Astrocyte (in vitro differentiated cells and primary cell): ENCODE measurements at places on chromosomes 6 and 20. TPM values are rescaled to one million over a fixed set of nuclear protein-coding genes. Genes with fewer than 3 reads are reported as not detected.

GRCh38 chr6:40817369-40817768, 221.7 kb downstream of the UNC5CL start:
- DNase-seq, result no peak

Gene DXO
- 12.6 and 15.6 TPM in 2 replicates for total RNA-seq

Gene CRYBG1
- total RNA-seq, result 0.64 and 1.4 TPM in 2 replicates

Gene THEMIS
- 0.07 TPM in 1 of 2 replicates, not detected in the other for total RNA-seq

Gene GNAS-AS1
- 2.8 and 3.8 TPM in 2 replicates for total RNA-seq

- DNase-seq, result no peak
Measured at GRCh38 chr6:159169193-159169555, at the start of gene FNDC1. Gene FNDC1, plus strand, starts transcription at chr6:159169400. Its CDS starts 197 bp downstream, at chr6:159169597.

Gene TP53TG5
- total RNA-seq, result not detected in 2 replicates

Gene RBCK1
- total RNA-seq, result 124 and 138 TPM in 2 replicates

DNA sequence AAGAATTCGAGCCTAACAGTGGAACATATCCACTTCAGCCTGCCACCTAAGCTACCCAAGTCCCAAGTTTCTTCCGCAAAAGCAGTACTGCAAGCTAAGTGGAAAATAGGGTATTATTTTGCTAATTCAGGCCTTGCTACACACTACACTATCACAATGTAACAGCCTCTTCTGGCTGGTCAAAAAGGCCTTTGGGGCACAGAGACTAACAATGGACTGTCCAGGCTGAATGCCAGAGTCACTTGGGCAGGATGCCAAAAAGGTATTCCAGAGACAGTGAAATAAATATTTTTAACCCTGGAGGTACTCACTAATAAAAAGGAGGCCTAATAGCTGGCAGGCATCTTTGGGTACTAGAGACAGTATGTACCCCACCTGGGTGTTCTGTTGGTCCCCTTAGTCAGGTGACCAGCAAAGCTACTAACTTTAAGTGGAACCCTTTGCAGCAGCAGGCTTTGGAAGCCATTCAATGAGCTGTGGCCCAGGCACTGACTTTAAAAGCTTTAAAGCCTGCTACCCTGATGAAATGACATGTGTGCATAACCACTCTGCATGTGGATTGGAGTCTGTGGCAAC, 692.1 kb downstream of the HTR1B start:
- DNase-seq, result no peak

Gene REV3L
- total RNA-seq, result 18.2 and 23.0 TPM in 2 replicates

- no peak for DNase-seq
Measured at GRCh38 chr6:37487591-37488380, 11.9 kb downstream of the CCDC167 start.

Gene MTHFD1L
- total RNA-seq, result 103 and 107 TPM in 2 replicates

DNA sequence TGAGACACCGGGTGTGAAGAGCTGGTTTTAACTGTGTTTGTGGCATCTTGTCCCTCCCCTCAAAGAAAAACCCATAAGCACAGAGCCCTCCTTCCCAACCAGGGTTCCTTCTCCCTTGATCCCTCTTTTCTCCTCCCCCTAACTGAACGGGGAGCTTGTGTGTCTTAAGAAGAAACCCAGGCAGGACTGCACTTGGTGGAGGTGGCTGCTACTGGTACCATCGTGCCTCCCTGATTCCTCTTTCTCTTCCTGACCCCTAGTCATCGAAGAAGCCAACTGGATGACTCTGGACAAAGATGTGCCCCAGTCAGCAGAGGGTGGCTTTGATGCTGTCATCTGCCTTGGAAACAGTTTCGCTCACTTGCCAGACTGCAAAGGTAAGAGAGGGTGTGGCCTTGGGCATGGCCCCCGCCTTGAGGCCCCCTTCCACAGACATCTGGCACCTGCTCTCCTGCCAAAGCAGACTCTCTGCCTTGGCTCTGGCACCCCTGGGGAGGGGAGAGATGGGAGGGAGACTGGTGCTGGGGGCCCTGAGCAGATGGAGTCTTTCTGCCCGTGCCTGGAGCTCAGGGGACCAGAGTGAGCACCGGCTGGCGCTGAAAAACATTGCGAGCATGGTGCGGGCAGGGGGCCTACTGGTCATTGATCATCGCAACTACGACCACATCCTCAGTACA, 2.1 kb downstream of the GNMT start:
- no peak for DNase-seq

Gene CDH26
- 0.17 and 0.34 TPM in 2 replicates for total RNA-seq

DNA sequence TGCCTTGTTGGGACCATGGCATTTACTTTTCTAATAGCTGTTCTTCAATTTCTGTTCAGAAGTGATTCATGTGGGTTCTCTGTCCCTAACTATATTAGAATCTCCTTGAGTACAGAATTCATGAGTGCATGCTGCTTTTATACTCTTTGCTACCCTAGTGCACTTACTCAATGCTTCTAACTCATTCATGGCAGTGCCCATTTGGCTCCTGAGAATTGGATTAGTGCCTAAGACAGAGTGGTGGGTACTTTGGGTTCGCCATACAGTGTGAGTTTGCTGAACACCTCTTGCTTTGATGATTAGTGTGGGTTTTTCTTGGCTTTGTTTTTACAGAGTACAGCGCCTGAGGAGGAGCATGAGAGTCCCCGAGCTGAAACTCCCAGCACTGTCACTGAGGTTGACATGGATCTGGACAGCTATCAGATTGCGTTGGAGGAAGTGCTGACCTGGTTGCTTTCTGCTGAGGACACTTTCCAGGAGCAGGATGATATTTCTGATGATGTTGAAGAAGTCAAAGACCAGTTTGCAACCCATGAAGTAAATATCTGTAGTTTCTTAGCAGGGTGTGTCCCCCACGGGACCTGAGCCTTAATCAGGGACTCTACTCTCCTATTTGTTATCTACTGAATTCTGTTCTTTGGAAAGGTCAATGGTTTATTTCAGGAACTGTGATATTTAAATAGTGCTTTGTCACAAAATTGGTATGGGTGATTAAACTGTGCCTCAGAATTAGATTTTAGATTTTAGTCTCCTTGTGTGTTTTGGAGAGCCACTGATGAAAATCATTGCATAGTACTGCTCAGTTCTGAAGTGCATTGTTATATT, 150.7 kb downstream of the UTRN start:
- no peak for DNase-seq

Gene ESF1
- total RNA-seq, result 13.9 and 14.0 TPM in 2 replicates
